ENCODE measurements at places on chromosomes 5 and 9.

DNA sequence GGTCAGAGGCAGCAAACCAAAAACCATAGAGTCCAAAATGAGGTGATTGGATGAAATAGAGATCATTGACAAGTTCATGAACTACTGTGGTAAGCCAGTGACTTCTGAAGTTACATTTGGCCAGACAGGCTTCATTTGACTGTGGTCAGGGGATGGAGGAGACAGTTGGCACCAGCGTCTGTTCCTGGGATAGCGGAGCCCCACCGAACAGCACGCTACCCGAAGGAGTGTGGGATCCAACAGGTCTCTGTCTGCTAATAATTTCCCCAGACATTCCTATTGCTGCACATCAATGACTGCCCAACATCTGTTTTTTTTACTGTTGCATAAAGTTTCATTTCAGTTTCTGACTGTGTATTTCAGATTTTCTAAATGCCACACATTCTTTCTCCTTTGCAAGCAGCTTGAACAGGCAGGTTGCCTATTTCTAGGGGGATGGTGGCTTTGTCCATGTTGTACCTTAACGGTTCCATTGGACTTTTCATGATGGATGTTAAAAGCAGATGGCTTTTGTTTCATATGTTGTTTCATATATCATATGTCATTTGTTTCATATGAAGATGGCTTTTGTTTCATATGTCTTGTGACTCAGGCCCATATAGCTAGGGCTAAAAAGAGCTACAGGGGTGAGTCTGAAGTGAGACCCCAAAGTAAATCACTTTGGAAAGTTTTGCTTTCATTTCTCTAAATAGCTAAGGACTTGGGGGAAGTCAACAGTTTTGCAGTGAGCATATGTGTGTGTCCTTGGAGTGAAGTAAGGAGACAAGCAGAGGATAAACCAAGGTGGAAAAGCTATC is 180.8 kb downstream of the GOLPH3 start:
- peak; percentile 32 for DNase-seq

DNA sequence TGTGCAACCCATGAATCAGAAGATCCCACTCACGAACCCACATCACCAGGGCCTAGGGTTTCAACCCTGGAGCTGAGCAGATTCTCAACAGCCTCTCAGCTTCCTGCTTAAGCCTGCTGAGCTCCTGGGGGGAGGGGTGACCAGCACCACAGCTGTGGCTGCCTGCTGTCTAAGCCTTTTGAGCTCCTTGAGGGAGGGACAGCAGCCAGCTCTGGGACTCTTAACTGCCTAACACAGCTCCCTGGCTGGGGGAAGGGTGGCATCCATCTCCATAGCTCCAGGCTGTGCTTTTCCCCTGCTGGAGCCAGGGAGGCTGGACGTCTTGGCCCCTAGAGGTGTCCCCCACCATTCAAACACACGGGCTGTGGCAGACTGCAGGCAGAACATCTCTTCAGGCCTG is 250.3 kb downstream of the DMAC1 start:
- no peak for DNase-seq

- DNase-seq = no peak
Measured at GRCh38 chr5:89351975-89352374, 469.0 kb upstream of the MEF2C start.

- no peak for DNase-seq
Measured at GRCh38 chr5:84119252-84119651, 265.4 kb downstream of the EDIL3 start.

DNA sequence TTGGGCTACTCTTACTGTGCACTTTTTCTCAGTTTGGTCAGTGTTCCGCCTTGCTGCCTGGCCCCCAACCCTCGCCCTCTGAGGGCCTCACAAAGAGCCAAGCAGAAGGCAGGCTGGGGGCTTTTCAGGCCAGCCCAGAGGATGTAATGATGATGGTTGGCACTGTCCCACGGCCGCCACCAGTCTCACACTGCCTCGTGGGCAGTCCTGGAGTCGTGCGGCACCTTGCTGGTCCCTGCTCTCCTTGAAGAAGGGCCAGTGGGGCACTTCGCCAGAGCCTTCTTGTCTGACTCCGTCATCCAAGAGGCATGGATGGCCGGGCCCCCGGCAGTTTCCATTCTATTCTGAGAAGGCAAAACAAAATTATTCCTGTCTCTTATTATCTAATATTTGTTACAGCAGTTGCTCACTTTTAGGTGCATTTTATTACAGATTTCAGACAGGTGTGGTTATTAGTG is 21.0 kb downstream of the TENT4A start:
- DNase-seq = no peak

- peak; percentile 19 for DNase-seq
Measured at GRCh38 chr5:138663009-138663408, 87.8 kb upstream of the HSPA9 start.

DNA sequence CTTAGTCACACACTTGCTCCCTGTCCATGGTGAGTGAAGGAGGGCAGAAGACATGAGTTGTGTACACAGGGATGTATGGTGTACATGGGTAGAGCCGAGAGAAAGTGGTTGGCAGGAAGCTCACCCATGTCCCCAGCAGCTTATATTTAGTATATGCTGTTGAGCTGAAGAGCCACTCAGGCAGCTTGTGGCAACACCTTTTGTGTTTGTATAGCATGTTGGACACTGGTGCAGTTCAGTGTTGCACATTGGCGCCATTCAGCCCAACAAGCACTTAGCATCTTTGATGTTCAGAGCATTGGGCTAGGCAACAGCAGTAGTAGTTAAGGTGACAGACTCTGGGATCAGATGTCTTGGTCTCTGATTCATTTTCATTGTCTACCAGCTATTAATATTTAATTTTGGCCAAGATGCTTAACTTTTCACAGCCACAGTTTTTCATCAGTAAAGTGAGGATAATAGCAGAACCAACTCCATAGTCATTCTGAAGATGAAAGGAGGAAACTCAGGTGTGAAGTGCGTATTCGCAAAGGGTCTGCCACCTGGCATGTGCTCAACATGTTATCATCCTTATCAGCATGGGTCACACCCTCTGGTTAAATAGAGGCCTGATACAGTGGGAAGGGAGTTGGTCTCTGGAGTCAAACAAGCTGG is 184.8 kb downstream of the NR3C1 start:
- peak; percentile 51 for DNase-seq

DNA sequence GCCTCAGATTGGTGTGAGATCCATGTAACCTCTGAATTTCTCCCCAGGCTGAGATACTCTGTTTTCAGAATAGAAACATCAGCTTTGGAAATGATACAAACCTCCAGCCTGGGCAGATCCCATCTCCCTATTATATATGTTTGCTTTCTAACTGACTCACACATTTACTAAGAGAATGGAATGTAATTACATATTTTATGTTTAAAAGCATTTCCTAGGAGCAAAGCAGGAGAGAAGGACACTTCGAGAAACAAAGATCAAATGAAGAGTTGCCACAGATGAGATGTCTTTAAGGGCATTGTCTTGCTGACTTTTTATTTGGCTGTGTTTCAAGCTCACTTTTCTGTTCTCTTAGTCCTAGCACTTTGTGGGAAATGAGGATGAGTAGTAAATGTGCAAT is 96.3 kb downstream of the CDH18 start:
- DNase-seq = no peak
